ENCODE measurements at places on chromosomes 6 and 20.

- DNase-seq, result no peak
Measured at GRCh38 chr20:51159303-51159702, 136.4 kb upstream of the KCNG1 start.

DNA sequence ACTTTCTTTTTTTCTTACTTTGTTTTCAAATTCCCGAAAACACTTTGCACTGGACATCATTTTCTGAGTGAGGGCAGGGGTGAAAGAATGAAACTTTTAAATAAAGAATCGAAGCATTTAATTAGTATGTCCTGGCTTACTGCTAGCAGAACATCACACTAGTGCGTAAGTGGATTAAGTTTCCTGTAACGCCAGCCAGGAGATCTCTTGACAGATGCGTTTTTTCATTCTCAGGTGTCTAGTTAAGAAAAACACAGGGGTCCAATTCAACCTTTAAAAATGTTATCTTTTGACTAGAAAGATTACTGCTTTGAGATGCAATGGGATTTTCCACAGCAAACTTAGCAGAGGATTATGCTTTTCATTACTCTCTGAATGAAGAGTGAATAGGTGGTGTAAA is 858.8 kb upstream of the EPHA7 start:
- DNase-seq, result no peak

GRCh38 chr6:2103765-2104523 is 141.5 kb downstream of the GMDS start:
- peak; percentile 62 for DNase-seq

DNA sequence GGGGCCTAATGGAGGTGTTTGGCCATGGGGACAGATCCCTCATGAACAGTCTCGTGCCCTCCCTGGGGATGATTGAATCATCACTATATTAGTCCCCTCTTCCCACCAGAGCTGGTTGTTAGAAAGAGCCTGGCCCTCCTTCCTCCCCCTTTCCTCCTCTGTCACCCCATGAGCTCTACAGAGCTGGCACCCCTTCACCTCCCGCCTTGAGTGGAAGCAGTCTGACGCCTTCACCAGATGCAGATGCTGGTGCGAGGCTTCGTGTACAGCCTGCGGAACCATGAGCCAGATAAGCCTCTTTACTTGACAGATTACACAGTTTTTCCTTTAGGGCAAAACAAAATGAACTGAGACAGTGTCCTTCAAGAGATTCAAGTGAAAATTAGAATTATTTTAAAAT is 74.4 kb upstream of the RIPOR2 start:
- no peak for DNase-seq

- DNase-seq, result no peak
Measured at GRCh38 chr20:48431653-48432493, 395.9 kb downstream of the PREX1 start.

- DNase-seq, result peak; percentile 82
Measured at GRCh38 chr6:158475344-158476302, 84.3 kb upstream of the TMEM181 start.

- no peak for DNase-seq
Measured at GRCh38 chr6:55669028-55669427, 90.0 kb upstream of the HMGCLL1 start.

DNA sequence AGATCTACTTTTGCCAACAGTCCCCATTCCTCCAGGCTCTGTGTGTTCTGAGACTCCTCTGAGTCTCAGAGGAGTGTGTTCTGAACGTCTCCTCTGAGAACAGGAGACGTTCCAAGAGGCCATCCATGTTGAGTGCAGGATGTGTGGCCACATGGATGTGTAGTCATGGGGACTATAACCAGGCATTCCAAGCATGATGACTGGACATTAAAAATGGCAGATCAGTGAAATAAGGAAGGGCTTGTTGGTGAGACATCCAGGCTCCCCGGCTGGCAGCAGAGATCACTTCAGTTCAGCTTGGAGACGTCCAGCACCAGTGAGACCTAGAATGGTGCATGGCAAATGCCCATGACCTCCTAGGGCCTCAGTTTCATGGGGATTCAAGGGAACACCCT is 34.3 kb upstream of the POU5F1 start:
- no peak for DNase-seq

- DNase-seq, result no peak
Measured at GRCh38 chr6:19034986-19035385, 647.8 kb downstream of the RNF144B start.
